EL (cell line): ENCODE measurements at places on chromosomes 11 and 22.

DNA sequence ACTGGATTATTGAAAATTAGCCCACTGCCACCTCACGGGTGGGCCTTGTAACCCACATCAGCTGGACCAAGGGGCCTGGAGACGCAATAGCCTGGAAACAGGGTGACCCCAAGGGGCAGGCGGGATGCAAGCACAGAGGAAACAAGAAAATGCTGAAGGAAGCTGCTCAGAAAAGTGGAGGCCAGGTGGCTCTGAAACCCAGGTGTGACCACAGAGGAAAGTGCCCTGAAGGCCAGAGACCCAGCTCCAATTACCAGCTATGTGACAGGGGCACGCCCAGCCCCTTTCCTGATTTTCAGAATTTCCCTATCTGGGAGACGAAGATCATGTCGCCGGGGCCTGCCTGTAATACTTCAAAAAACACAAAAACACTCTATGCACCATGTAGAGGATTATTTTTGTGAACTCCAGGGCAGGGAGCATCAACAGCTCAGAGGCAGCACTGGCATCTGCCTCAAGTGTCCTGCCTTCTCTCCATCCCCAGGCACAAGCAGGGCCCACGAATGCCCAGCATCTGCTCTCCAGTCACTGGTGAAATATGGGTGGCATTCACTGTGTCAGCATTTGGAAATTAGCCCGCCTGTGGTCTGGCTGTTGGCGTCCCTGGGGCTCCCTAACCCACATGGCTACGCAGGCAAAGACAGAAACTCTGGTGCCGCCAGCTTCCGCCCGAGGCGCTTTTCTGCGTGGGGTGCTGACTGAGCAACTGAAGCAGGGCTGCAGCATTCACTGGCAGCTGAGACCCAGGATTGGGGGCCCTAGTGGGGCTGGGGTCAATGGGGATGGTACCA is 6.3 kb downstream of the KCNJ1 start:
- DNase-seq: peak; percentile 97

GRCh38 chr11:76253416-76253815 is 47.1 kb upstream of the WNT11 start:
- DNase-seq: no peak

DNA sequence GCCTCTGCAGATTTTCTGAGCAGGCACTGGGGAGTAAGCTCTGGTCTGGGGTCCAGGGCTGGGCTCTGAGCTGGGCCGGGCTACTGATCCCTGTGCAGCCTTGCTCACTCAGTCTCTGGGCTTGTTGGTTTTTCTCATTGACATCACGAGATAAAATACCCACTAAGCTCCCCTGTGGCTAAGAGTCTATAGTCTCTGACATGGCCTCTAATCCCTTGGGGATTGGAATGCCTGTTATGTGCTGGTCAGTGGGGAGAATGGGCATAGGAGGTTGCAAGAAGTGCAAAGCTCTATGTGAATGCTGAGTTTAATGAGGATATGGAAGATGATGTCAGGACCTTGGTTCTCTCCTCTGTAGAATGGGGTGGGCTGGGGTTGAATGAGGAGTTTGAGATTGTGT is 23.3 kb downstream of the ELF5 start:
- DNase-seq: no peak

GRCh38 chr11:679271-680207 is 15.5 kb downstream of the DEAF1 start:
- DNase-seq: no peak

- DNase-seq: no peak
These were observed 107.6 kb downstream of the WNT7B start for GRCh38 chr22:45869340-45869847.
